ENCODE measurements at places on chromosomes 5 and 9.

- DNase-seq, result no peak
These were observed 46.3 kb upstream of the TNFSF15 start for GRCh38 chr9:114852050-114852594.

GRCh38 chr5:91928754-91929521, 545.8 kb upstream of the ARRDC3 start:
- DNase-seq, result no peak

- no peak for DNase-seq
These were observed 24.7 kb upstream of the NUDT12 start for GRCh38 chr5:103587185-103587748.

GRCh38 chr5:125037530-125037929, 291.1 kb upstream of the ZNF608 start:
- no peak for DNase-seq

DNA sequence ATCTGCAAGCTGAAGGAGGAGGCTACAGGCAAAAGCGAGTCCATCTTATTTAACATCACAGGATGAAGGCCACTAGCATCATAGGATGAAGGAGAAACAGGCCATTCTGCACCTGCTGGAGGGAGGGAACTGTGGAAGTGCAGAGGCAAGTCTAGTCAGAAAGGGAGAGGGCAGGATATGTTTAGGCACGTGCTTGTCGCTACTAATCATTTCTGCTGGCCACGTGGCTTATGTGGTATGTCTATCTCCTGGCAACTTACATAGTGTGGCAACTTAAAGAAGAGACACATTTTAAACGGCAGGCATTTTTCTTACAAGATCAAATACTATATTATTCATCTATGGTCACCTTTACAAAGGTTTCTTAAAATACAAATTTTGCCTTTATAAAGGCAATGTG, 74.0 kb downstream of the GNAQ start:
- DNase-seq, result no peak

DNA sequence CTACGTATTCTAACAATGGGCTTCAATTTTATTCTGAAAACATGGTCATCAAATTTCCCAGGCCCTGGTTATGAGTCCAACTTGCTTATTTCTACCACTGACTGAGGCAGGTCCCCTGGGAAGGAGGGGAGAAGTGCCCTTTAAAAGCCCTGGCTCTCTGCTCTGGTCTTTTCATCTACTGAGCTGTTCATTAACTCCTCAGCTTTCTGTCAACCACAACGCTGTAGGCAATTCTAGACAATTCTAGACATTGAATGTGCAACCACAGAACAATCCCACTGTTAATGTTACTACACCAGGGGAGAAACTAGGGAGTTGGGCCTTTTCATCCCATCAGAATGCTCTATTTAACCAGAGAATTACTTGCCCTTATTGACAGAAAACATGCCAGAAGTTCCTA, 10.0 kb downstream of the MOCS2 start:
- no peak for DNase-seq

DNA sequence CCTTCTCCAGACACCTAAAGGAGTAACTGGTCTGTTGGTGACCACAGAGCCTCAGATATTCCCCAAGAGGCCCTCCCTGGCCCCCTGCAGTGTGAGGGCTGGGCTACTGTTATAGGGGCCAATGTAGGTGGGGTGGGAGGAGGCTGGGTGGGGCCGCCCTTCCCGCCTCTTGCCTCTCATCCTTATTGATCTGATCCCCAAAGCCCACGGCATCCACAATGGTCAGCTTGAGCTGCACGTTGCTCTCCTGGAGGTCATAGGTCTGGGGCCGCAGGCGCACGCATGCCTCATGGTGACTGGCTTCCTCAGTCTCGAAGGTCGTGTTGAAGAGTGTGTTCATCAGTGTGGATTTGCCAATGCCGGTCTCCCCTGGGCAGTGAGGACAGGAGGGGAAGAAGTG, 13.0 kb downstream of the SEPTIN8 start:
- no peak for DNase-seq

Data from HFF-Myc (cell line).